ENCODE measurements at places on chromosomes 16 and 17.

DNA sequence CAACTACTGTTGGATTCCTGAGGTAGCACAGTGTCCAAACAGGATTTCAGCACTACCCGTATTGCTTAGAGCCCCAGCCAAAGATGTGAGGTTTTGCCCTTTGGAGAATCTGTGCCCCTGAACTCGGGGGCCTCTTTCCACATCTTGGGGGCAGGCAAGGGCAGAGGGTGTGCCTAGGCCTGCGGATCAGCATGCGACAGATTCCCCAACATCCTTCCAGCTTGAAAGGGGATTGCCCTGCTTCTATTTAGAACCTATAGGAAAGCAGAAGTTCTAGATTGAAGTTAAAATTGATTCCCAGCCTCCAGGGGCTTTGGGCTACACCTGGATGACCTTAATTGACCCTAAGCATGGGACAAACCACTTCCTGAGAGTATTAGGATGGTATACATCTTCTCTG, 19.6 kb downstream of the NOD2 start:
- no peak for DNase-seq

GRCh38 chr17:78357672-78358537, 2.0 kb downstream of the SOCS3 start:
- no peak for DNase-seq

- no peak for DNase-seq
Measured at GRCh38 chr17:66689221-66689620, 145.7 kb upstream of the CACNG5 start.

GRCh38 chr16:56233795-56234566, 42.7 kb downstream of the GNAO1 start:
- DNase-seq: no peak

DNA sequence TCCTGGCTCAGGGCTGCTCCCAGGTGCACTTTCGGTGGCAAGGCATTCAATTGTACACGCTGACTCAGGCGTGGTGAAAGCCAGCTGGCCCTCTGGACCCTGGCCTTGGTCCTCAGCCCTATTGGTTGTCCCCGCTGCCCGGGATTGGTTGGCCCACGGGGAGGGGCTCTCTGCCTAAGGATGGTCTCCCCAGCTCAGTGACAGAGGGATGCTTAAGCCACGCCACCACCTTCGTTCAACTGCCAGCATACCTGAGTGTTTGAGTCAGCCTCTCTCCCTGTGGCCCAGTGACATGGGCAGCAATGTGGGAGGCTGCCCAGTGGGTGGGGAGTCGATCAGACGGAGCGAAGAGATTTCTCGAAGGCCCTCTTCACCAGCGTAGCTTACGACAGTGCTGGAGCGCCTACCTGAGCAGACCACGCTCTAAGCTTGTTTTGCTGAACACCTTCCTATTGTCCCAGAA, 30.3 kb downstream of the IRF8 start:
- no peak for DNase-seq

- no peak for DNase-seq
Measured at GRCh38 chr17:64166876-64167275, 36.9 kb upstream of the ERN1 start.

GRCh38 chr17:61524319-61524718, 66.7 kb downstream of the NACA2 start:
- DNase-seq: no peak

- no peak for DNase-seq
Measured at GRCh38 chr16:29975811-29976511, 2.3 kb downstream of the TAOK2 start.

GRCh38 chr17:81607431-81607830, 29.5 kb downstream of the NPLOC4 start:
- DNase-seq: peak; percentile 8

- no peak for DNase-seq
Measured at GRCh38 chr17:78127239-78127887, 1.2 kb downstream of the TMC6 start.

GRCh38 chr17:54967621-54968261, 713 bp downstream of the COX11 start:
- DNase-seq: no peak

DNA sequence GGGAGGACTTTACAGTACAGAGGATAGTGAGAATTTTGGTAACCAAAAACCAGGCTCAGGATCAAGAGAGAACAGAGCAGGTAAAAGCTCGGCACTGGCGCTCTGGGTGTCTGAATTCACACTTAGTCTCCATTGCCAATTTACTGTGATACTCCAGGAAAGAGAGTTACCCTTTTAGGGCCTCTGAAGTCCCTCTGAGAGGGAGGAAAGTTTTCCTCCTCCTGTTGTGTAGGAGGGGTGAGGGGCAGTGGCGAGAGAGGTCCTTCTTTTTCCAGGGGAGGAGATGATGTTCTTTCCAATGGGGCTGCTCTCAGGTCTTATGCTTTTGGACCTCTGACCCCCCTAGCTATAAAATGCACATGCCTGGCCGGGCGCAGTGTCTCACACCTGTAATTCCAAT, 5.4 kb upstream of the TNS4 start:
- no peak for DNase-seq

GRCh38 chr16:87698241-87698640, 67.5 kb downstream of the KLHDC4 start:
- no peak for DNase-seq

DNA sequence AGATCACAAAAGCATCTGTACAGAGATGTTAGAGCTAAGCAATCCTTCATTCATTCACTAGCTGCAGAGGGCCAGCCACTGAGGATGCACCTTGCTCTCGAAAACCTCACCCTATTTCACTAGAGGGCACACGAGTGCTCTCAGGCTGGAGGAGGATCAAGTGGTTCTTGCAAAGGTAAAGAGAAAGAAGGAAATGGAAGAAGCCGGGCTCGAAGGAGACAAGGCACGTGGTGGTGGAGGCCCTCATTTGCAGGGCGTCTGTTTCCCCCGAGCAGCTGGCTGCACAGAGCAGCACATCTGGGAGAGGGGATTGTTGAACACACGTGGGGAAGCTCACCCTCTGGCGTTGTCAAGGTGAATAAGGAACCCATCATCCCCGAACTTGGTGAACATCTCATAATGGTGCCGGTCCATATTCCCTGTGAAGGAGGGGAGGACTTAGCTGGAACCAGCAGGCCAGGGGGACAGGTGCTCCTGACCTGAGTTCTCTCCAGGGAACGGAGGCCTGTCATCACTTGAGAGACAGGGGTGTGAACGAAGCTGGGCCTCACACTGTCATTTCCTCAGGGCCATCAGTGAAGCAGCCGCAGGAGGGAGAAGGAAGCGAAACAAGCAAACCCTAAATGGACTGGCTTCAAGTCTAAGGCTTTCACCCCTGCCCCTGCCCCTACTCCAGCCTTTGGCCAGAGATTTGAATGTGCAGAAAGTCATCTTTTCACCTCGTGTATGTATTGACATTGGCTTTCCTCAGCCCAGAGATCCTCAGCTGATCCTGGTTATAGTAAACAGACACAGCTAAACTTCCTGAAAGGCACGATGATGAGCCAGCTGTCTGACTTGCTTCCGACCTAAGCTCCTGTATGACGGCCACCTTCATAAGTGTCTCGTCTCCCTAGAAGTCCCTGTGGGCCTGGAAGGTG, 27.6 kb downstream of the PRKAR1A start:
- no peak for DNase-seq

DNA sequence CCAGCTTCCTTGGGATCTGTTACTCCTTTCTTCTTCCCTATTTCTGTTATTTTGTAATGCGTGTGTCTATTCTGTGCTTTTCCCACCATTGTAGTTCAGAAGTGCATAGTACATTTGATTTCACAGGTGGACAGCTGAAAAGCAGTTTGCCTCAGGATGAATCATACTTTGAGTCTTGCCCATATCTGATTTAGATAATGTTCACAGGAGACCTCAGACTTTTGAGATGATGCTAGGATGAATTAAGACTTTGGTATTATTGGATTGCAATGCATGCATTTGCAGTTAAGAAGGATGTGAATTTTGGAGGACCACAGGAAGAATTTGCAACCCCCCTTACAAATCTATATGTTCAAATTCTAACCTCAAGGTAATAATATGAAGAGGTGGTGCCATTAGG, 769.6 kb downstream of the CDH11 start:
- DNase-seq: no peak

GRCh38 chr16:9647981-9648701, 534.1 kb downstream of the GRIN2A start:
- DNase-seq: no peak

- DNase-seq: no peak
Measured at GRCh38 chr17:44529864-44530263, 26.7 kb upstream of the GPATCH8 start.

DNA sequence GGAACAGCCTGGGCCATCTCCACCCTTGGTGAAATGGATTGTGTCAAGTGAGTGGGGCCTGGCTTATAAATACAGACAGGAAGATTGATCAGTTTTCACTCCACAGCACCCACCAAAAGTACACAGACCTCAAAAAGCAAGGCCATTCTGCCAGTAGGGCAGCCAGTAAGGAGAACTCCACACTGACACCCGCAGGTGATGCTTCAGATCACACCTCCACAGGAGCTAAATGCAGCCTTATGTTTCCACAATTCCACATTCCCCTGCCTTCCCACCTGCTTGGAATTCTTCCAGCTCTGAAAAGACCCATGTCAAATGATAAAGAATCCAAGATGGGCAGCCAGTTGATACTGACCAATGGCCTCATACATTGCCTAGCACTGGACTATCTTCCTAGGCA, 191.1 kb downstream of the ZFHX3 start:
- DNase-seq: no peak

- DNase-seq: no peak
Measured at GRCh38 chr17:65797101-65797500, 235.7 kb upstream of the AXIN2 start.

DNA sequence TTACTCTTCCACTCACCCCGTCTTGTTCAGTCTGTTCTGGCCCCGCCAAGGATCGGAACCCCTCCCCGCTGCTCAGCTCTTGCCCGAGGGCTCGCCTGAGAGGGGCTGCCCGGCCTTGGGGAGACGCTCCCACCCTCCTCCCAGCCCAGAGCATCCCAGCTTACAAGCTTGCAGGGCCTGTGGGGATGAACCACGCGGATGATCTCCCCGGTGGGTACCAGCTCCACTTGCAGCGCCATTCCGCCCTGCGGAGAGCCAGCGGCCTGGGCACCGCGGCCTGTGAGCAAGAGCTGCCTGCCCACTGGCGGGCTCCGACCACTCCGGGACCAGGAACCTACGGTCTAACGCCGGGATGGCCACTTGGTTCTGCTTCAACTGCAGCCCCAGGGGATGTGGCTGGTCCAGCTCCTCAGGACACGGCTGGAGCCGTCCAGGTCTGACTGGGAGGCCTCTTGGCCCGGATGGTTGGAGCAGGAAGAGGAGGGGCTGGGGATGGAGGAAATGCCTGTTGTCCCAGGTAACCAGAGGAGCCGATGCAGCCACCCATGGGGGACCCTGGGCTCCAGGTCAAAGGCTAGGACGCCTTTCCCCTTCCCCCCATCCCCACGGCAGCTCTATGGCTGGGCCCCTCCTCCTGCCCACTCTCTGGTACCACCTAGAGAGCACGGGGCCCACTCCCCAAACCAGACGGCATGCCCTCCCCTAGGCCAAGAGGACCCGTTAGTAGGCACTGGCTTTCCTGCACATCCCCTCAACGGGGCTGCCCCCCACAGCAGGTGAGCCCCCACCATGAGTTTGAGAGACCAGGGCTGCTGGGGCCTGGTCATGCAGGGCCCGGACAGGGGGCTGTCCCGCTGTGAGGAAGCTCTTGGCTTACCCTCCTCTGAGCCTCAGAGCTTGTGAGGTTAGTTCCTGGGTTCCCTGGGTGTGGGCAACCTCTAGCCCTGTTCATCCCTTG, at the start of gene MYO1C:
TSS of gene MYO1C (minus strand) at position 438 of the 958 bp plus-strand sequence. CDS start at position 239, 199 bp downstream.
- no peak for DNase-seq

DNA sequence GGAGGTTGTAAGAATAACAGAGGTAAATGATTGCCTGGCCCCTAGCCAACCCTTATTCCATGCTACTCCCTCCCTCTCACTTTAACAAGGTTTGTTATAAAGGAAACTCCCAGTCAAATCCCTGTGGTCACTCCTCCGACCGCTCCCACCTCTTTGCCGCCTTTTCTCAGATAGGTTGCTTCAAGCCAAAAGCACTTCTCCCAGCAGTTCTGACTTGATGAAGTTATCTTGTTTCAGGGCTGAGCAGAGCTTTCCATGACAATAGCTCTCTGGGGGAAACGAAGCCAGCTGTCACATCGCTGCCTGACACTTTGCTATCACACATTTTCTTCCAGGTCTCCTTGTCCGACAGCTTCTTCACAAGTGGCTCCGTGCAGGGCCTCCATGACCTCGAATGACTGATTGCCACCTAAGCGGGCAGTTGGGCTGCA, 278.6 kb downstream of the HAPSTR1 start:
- no peak for DNase-seq
